ENCODE measurements at places on chromosomes 1 and 21.

GRCh38 chr1:8443558-8444194 lies 125.8 kb downstream of the SLC45A1 start:
- no peak overlapping the region for H3K27ac ChIP-seq
- no peak overlapping the region for H3K4me3 ChIP-seq
- no peaks in the 10 kb centered on the region for H3K27me3 ChIP-seq
- DNase-seq, result no peak
- peaks cover 15% of the 10 kb centered on the region for H3K4me1 ChIP-seq

DNA sequence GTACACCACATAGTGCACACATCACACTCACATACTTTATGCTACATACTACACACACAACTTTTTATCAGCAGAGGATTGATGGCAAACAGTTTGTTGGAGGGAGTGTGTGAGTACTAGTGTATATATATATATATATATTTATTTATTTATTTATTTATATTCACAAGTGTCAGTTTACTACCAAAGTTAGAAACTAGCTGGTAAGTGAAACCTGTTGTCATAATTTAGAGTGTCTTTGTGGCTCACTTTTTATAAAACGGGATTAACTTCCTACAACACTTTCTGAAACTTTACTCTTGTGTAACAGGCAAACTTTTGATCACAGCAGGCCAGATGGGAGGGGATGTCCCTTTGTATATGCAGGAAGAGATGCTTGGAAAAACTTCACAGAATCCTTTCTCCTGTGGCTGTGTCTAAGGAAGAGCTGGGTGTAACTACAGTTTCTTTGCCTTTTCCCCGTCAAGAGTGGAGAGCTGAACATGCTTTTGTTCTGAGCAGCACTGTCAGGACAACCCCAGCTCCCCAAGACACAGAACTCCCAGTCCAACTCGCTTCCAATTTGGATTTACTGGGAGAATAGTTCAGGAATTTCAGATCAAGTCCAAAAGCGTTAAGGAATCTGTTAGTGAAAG lies 1.9 kb upstream of the SAMD13 start:
- H3K4me1 ChIP-seq, result peaks cover 52% of the 10 kb centered on the region
- peak overlapping the region; percentile 78 for H3K4me3 ChIP-seq
- no peaks in the 10 kb centered on the region for H3K36me3 ChIP-seq
- peaks cover 15% of the 10 kb centered on the region for H3K27me3 ChIP-seq

GRCh38 chr1:86866665-86867064 lies 47.3 kb downstream of the SELENOF start:
- H3K36me3 ChIP-seq, result peaks cover 8% of the 10 kb centered on the region
- no peak for DNase-seq
- peaks cover 4% of the 10 kb centered on the region for H3K4me1 ChIP-seq
- no peak overlapping the region for H3K4me3 ChIP-seq
- H3K27ac ChIP-seq, result no peak overlapping the region
- no peaks in the 10 kb centered on the region for H3K27me3 ChIP-seq

- H3K4me3 ChIP-seq, result no peak overlapping the region
- no peaks in the 10 kb centered on the region for H3K36me3 ChIP-seq
These were observed 552.0 kb upstream of the USP24 start for GRCh38 chr1:55767171-55767570.

DNA sequence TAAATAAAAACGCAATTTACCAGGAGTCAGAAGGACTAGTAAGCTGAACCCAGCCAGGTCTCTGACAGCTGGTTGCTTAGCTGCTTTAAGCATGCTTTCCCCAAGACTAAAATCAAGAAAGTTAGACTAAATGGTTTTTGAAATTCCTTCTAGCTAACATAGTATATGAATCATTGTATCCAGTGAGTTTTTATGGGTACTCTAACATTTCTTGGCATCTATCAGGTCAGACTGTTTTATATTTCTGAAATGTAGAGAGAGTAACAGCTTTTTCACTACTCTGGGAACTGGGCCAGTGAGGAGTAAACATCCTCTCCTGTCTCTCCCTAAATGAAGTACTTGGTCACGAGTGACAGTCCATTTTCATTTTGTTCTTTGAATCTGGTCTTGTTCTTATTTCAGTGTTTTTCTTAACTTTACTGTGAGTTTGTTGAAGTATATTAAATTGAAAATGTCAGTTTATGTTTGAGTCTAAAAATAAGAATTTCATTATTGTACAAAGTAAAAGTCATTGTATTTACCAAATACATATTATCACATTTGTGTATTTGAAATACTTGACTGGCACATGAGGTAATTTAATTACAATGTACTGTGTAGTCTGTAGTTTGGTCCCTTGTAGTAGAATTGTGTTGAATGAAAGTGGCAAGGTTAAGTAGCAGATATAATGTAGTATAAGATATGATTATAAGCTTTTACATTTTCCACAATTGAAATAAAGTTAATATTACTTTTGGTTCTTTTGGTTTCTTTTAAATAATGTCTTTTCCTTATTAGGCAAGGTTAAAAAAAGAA lies 47.6 kb downstream of the PKN2 start:
- H3K36me3 ChIP-seq, result peaks cover 33% of the 10 kb centered on the region

DNA sequence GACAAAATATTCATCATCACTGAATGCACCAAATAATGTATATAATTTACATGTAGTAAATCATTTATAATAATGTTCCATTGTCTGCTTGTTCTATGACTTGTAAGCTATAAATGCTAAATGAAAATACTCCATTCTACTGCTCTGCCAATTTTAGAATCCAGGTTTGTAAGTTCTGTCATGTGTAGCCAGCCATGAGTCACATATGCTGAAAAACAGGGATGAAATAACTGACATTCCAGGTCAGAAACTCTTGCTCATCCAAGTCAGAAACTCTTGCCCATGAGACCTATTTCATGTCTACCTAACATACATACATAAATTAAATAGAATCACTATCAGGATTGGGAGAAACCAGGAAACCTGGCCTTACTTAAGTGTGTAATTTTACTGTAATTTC lies 95.6 kb downstream of the ASH1L start:
- no peaks in the 10 kb centered on the region for H3K27me3 ChIP-seq
- H3K27ac ChIP-seq, result peak overlapping the region; percentile 76
- H3K4me1 ChIP-seq, result peaks cover 28% of the 10 kb centered on the region

- H3K27ac ChIP-seq, result no peak overlapping the region
- H3K36me3 ChIP-seq, result no peaks in the 10 kb centered on the region
- peak; percentile 11 for DNase-seq
- H3K4me1 ChIP-seq, result peaks cover 9% of the 10 kb centered on the region
- no peak overlapping the region for H3K4me3 ChIP-seq
These were observed 17.8 kb downstream of the TTC34 start for GRCh38 chr1:2783435-2784397.

DNA sequence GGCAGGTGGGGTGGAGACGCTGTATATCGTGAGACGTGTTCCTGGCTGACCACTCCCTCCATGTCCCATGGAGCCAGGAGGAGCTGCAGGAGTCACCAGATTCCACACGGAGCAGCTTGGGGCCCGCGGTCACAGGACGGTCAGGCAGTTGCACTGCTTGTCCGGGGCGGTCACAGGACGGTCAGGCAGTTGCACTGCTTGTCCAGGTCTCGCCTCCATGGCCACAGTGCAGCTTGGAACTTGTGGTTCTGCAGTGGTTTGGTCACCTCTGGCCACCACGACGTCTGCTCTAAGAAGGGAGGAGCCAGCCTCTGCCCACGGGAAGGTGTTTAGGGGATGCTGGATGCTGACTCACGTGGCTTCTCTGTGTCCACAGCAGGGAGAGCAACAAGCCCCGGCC lies 33.0 kb downstream of the SLX9 start:
- no peak overlapping the region for H3K4me3 ChIP-seq
- H3K4me1 ChIP-seq, result peaks cover 17% of the 10 kb centered on the region

DNA sequence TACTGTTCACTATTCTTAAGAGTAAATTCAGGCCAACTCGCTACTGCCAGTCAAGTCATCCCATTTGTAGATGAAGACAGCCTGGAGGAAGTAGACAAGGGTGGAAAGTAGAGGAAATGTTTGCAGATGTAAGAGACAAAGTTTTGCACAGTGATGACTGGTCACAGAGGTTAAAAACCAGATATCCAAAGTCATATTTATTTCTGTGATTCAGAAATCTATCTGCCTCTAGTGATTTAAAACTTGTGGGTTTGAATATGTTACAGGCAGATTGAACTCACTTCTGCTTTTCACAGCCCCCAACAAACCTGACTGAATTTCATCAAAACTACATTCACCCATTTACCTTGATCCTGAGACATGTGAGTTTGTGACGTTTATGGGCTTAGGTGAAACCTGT lies 484.7 kb upstream of the C1orf87 start:
- H3K36me3 ChIP-seq, result no peaks in the 10 kb centered on the region
- no peak overlapping the region for H3K27ac ChIP-seq
- H3K27me3 ChIP-seq, result no peaks in the 10 kb centered on the region

DNA sequence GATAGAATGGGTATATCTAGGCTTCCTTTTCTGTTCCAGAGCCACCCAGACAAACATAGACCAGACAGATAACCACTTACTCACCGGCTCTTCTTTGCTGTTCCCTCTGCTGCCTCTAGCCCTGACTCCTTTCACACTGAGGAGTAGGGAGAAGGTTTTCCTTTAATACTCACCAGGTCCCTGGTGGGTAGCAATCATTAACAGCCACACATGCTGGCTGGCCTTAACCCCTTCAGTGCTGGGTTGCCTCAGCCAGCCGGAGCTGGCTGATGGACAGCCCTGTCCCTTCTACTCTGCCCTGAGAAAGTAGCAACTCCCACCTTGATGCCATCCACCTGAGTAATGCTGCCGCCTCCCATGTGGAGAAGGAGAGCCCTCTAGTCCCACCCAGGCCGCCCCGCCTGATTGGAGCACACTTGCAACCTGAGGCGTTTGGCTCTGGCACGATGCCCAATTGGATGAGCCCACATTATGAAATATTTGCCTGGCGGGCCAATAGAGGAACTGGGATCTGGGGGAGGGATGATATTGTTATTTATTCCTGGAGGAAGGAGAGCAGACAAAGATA lies 71.6 kb downstream of the PLEKHA6 start:
- DNase-seq, result no peak
- peaks cover 23% of the 10 kb centered on the region for H3K4me1 ChIP-seq
- H3K27ac ChIP-seq, result no peak overlapping the region
- H3K36me3 ChIP-seq, result no peaks in the 10 kb centered on the region
- H3K4me3 ChIP-seq, result no peak overlapping the region
- peaks cover 51% of the 10 kb centered on the region for H3K27me3 ChIP-seq

GRCh38 chr1:192958871-192959270 lies 100.3 kb downstream of the UCHL5 start:
- H3K27me3 ChIP-seq, result no peaks in the 10 kb centered on the region
- H3K36me3 ChIP-seq, result no peaks in the 10 kb centered on the region
- no peak overlapping the region for H3K27ac ChIP-seq
- no peak for DNase-seq

DNA sequence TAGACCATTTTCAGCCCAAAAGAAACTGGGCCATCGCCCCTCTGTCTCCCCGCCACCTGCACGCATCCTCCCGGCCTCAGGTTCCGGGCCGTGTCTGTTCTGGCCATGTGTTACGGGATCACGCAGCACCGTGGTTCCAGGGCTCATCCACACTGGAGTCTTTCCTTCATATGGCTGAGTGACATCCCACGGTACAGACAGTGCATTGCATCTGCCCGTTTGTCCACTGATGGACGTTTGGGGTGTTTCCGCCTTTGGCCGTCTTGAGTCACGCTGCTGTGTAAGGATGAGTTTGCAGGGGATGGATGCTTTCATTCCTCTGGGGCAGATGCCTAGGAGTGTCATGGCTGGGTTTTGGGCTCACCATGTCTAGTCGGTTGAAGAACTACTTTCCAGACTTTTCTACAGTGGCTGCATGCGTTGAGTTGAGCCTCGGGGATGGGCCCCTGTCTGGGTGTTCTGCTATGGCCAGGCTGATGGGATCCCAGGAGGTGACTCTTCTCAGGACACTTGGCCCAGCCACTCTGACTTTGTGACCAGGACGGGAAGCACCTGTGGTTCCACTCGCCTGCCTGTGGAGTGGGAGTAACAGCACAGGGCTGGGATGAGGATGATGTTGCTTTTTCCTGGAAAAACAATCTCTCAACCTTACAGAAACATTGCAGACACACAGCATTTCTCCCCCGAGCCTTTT lies 16.8 kb downstream of the RRP1 start:
- H3K36me3 ChIP-seq, result peaks cover 8% of the 10 kb centered on the region
- peaks cover 13% of the 10 kb centered on the region for H3K4me1 ChIP-seq
- no peaks in the 10 kb centered on the region for H3K27me3 ChIP-seq
- DNase-seq, result no peak

GRCh38 chr1:66523562-66523961 lies 10.4 kb upstream of the SGIP1 start:
- DNase-seq, result no peak
- no peaks in the 10 kb centered on the region for H3K4me1 ChIP-seq
- H3K27me3 ChIP-seq, result no peaks in the 10 kb centered on the region
- H3K27ac ChIP-seq, result no peak overlapping the region
- H3K36me3 ChIP-seq, result no peaks in the 10 kb centered on the region
- H3K4me3 ChIP-seq, result no peak overlapping the region

DNA sequence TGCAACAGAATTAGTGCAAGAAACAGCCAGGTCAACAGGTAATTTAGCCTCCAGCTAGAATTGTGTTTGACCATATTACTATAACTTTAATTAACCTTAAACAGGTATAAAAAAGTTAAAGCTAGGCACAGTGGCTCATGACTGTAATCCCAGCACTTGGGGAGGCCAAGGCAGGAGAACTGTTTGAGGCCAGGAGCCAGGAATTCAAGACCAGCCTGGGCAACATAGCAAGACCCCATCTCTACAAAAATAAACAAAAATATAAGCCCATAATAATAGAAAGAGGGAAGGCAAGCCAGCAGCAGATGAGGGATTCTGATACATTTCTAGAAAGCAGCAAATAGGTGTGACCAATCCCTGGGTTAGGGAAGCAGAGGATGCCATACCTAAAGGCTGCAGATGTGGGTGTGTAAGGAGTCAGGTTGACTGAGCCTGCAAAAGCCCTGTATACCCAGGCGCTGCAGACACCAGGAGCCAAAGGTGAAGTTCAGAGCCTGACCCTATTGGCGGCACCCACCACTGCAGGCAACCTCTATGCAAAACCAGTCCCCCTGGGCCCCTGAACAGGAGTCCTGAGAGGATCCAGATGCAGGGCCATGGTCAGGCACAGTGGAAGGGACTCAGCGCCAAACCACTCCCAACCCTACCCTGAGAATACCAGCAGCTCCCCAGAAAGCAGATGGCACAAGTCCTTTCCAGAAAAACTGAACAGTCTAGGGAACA lies 19.3 kb upstream of the LSS start:
- H3K27ac ChIP-seq, result no peak overlapping the region
- H3K27me3 ChIP-seq, result no peaks in the 10 kb centered on the region
- DNase-seq, result no peak
- H3K36me3 ChIP-seq, result peaks cover 53% of the 10 kb centered on the region

- H3K4me1 ChIP-seq, result no peaks in the 10 kb centered on the region
- peaks cover 4% of the 10 kb centered on the region for H3K36me3 ChIP-seq
- DNase-seq, result no peak
- no peak overlapping the region for H3K27ac ChIP-seq
These were observed 12.4 kb downstream of the EPHA8 start for GRCh38 chr1:22575532-22576149.

- H3K36me3 ChIP-seq, result no peaks in the 10 kb centered on the region
- H3K27me3 ChIP-seq, result peaks cover 34% of the 10 kb centered on the region
- no peaks in the 10 kb centered on the region for H3K4me1 ChIP-seq
- H3K27ac ChIP-seq, result no peak overlapping the region
- no peak for DNase-seq
- H3K4me3 ChIP-seq, result no peak overlapping the region
These were observed 14.0 kb upstream of the REN start for GRCh38 chr1:204180133-204180532.
